CD14-positive monocyte (primary cell): ENCODE measurements at places on chromosomes 6 and 20. TPM values are rescaled to one million over a fixed set of nuclear protein-coding genes. Genes with fewer than 3 reads are reported as not detected.

GRCh38 chr6:108714766-108715414 is 133.3 kb upstream of the ARMC2 start:
- no peak for DNase-seq

Gene SLC17A5
- polyA plus RNA-seq, result 3.2 and 5.3 TPM in 2 replicates

- DNase-seq, result no peak
These were observed 34.6 kb downstream of the C6orf52 start for GRCh38 chr6:10659699-10660348.

GRCh38 chr6:170152989-170153388 is 137.9 kb downstream of the DLL1 start:
- peak; percentile 17 for DNase-seq

Gene TFAP2A
- polyA plus RNA-seq, result not detected

DNA sequence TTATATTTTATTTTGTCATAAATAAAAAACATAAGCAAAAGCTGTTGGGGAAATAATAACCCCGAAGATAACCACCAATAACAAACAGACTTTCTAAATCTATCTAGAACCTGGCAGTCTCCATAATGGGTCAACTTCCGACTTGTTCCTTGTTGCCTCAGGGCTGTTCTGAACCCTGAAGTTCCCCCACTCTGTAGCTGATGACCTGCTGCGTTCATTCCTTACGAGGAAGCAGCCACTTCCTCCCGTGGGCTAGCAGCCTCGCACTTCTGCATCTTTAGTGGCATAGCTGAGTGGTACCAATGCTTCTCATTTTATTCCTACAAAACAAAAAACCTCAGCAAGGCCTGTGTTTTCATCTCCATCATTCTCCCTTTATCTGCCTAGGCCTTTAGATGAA is 103.0 kb downstream of the PLEKHG1 start:
- DNase-seq, result peak; percentile 68

GRCh38 chr6:168106633-168107005 is 27.6 kb upstream of the FRMD1 start:
- no peak for DNase-seq

GRCh38 chr20:50335105-50335504 is 144.5 kb downstream of the CEBPB start:
- peak; percentile 54 for DNase-seq

- no peak for DNase-seq
These were observed 68.4 kb upstream of the PHACTR1 start for GRCh38 chr6:12648171-12648570.

Gene JPH2
- polyA plus RNA-seq, result not detected

DNA sequence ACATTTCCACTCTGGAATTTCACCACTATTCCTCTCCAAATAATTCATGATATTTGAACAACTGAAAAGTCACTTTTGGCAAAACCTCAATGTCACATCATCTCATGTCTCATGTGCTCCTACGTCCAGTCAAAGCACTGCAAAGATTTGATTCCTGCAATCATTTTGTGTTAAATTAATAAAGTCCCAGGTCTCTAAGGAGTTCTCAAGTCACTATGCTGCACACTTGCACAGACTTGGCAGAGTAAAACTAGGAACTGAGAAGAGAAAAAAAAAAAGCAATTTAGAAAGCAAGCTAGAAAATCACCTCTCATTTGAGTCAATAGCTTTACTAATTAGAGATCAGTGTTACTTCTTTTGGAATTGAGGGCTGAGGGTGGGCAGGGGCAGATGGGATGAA is 11.2 kb downstream of the TBX18 start:
- DNase-seq, result no peak

Gene PRPH2
- polyA plus RNA-seq, result 0.05 TPM in 1 of 2 replicates, not detected in the other

DNA sequence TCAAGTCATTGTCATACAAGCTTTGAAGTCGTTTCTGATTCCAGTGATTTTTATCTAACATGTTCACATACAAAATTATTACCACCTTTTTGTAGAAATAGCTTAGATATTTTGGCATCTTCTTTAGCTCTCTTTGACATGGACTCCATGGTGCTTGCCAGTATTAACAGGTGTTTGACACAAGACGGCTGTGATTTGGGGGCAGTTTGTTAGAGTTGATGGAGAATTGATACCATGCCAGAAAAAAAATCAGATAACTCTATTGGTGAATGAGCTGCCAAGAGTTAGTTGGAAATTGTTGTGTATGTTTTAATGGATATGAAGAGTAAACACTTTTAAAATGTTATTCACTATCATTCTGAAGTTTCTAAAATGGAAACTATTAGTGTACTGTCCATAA is 146.6 kb upstream of the LAMP5 start:
- no peak for DNase-seq

DNA sequence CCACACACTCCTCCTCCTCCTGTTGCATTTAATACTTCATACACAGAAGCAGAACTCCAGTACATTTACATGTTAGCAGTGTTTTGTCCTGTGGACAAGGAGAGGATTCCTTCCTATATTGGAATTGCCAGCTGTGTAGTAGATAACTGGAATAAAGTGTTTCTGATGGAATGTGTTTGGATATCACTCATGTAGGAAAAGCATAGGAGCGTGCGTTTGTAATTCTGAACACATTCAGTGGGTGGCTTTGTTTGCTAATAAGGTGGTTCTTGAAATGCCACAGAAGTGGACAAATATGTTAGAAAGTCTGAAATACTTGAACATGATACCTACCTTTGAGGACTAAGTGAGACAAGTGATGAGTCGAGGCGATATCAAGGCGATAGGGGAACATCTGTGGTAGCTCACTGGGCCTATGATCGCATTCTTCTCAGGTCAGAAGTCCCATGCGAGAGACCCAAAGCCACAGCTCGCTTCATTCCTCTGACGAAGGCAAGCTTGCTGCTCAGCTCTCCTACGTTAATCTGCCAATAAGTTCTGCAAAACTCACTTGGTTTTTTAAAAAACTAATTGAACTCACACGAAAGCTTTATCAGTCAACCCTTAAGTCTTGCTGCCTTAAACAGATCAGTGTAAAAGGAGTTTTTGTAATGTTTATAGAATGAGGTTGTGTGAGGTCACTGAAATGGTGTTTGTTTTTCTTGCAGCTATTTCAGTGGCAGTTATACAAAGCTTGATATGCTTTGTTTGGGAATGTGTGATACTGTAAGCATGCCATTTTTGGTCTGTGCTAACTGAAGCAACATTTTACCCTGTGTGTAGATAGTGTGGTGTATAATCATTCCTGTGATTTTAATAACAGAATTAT is 159.9 kb downstream of the SOX4 start:
- DNase-seq, result no peak

- no peak for DNase-seq
These were observed 859 bp upstream of the RAE1 start for GRCh38 chr20:57350081-57350710.

Gene GNAS-AS1
- not detected in 2 replicates for polyA plus RNA-seq

Gene PKIB
- polyA plus RNA-seq, result 2.0 TPM

- no peak for DNase-seq
These were observed 17.5 kb upstream of the ZNF831 start for GRCh38 chr20:59145924-59146779.

GRCh38 chr20:25865715-25866656 is 169.3 kb upstream of the ZNF337 start:
- DNase-seq, result no peak

Gene LGSN
- polyA plus RNA-seq, result not detected

Gene GJA1
- not detected in 2 replicates for polyA plus RNA-seq

GRCh38 chr20:38065764-38066375 is 32.3 kb downstream of the RPRD1B start:
- DNase-seq, result no peak

DNA sequence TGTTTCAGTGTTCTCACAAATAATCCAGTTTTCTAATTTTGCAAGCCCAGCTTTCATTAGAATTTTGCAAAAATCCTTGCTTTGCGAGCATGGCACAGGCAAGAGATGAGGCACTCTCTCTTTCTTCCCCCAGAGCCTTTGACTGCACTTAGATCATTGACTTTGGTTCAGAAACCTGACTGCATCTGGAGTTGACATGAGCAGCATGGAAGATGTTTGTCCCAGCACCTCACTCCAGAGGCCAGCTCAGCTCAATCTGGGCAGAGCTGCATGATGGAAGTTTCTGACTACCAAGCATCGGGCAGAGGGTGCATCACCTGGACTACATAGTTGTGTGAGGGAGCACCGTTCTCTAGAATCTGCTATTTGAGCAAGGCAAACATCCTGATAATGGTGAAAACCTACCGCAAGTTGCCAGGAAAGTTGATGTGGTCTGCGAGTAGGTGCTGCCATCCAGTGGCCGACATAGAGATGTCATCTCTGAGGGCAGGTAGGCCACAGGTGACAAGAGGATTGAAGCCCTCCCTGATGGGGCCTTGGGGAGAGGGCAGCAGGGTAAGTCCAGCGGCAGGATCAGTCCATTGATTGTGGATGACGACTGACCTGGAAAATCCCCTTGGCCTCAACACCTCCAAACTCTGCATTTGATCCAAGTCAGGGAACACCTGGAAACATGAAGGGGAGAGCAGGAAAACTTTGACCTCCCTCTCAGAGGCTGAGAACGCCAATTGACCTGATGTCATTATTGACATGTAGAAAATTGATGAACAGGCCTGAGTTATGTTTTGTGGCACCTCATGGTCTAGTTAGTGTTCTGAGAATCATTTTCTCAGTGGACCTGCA is 3.8 kb upstream of the LPA start:
- no peak for DNase-seq

DNA sequence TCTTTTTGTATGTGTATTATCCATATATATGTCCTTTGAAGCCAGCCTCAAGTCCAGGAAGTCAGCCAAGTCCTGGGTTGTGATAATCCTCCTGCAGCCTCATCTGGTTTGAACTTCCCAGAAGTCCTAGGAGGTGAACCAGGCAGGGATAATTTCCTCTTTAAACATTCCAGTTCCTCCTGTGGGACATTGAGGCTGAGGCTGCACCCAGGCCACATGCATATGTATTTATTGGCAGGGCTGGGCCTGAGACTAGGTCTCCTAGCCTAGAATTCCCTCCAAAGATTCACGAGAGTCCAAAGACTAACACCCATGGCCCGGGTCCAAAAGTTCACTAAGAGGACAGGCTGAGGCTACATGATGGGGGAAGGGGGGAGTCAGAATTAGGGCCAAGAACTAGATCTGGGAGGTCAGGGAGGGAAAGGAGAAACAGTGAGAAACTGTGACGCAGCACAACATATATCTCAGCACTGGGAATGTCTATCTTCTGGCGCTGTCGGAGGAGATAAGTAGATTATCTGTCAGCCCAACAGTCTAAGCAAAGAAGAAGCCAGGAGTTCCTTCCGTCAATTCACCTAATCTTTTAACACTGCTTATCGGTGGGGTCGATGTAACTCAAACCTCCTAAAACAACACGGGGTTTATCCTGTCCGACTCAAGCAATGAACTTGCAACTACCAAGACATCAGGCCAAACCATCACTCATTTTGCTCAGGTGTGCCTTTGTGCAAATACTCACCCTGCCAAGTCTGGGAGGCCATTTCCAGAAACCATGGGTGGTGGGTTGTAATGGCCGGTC is 43.3 kb downstream of the SNX5 start:
- no peak for DNase-seq

GRCh38 chr6:170248861-170249600 is 41.8 kb downstream of the DLL1 start:
- no peak for DNase-seq

Gene MAFB
- 134 TPM for polyA plus RNA-seq

Gene SNAP25
- polyA plus RNA-seq, result not detected

GRCh38 chr6:23823421-23823820 is 302.6 kb upstream of the NRSN1 start:
- DNase-seq, result no peak

GRCh38 chr6:119065382-119065781 is 13.1 kb downstream of the FAM184A start:
- DNase-seq, result no peak

DNA sequence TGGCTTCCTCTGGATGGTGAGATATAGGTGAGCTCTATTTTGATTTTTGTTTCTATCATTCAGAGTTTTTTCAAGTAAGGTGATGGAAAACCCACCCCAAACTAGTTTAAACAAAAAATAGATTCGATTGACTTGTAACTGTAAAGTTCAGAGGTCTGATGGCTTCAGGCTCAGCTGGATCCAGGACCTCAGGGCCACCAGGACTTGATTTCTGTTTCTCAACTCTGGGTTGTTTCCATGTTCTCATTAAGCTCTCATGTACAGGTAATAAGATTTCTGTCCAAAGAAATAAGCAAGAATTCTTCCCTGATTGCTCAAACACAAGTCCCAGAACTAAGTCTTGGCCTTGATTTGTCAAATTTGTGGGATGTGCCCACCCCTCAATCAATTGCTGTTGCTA is 67.0 kb downstream of the DLGAP4 start:
- no peak for DNase-seq

Gene HLA-DOB
- polyA plus RNA-seq, result 0.25 TPM

DNA sequence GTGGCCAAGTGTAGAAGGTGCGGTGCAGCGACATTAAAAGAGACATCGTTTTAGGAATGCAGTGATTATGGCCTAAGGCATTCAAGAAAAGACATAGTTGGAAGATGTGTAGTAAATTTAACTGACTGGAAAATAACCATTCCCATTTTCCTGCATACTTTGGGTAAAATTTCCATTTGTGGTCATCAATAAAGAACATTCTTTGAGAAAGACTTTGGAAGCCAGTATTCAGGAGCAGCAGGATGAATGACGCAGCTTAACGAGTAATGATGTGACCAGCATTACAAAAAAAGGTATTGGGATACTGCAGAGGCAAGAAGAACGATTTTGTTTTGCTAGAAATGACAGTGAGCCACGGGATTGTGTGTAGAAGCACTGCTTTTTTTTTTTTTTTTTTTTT is 7.0 kb upstream of the RWDD1 start:
- DNase-seq, result no peak

GRCh38 chr6:130127195-130127594 is 95.6 kb downstream of the SAMD3 start:
- no peak for DNase-seq

Gene FAM83B
- not detected for polyA plus RNA-seq

DNA sequence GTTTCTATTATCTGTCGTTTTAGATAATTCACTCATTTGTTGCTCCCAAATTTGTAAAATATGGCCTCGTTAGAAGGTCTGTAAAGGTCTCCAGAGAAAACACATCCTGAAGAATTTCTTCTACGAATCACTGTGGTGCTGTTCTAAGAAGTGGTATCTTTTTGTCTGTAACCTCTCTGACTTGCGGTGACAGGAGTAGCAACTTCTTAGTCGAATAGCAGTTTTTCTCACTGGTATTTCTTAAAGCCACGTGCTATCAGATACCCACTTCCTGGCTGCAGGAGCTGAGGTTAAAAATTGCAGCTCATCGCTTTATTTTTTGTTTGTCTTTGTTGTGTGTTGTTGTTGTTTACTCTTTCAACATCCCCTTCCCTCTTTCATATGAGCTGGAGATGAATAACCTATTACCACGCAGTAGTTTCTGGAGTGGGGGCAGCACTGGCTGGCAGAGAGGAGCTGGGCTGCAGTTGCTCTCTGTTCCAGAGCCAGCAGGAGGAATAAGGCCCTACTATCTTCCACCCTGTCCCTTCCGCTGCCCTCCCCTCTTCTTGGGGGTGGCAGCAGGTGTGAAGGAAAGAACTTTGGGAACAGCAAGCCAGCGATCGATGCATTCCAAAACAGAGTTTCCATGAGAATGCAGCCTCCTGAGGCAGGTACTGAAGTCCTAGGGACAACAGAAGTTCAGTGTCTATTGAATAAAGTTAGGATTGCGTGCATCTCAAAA is 64.7 kb downstream of the C6orf118 start:
- DNase-seq, result no peak

- peak; percentile 53 for DNase-seq
These were observed 104.1 kb upstream of the TRAF3IP2 start for GRCh38 chr6:111709615-111710398.
